ENCODE measurements at places on chromosomes 5 and 9. TPM values are rescaled to one million over a fixed set of nuclear protein-coding genes. Genes with fewer than 3 reads are reported as not detected.

DNA sequence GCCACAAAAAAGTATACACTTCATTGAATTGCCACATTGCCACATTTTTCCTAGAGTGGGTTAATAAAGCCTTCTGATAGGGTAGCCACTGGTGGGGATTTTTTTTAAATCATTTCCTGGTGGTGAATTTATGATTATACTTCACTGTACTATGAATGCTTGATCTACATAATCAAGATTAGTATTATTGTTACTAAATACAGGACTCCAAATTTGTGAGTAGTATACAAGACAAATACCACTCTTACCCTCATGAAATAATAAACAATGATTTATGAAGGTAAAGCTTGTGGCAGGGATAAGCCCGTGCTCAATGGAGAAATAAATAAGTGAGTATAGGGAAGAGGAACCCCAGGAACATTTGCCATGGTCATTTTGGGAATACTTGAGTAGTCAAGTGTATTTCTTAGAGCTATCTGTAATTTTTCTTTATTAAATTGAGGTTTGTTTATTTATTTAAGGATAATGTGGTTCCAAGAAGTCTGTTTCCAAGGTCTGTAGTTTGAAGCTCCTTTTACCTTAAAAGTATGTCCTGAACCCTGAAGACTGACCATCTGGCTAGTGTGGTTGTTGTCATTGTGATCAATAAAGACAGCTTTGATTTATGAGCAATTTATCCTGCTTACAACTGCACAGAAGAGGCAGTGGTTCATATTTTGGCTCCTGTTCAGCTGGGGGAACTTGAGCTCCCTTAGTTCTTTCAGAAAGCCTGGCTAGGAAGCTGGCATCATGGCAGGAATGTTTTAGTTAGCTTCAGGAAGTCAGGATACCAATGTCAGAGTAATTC lies 118.6 kb downstream of the ZSWIM6 start:
- no peak for DNase-seq

GRCh38 chr9:126449725-126450667 lies 123.4 kb downstream of the MVB12B start:
- no peak for DNase-seq

GRCh38 chr9:117746263-117746662 lies 42.1 kb downstream of the TLR4 start:
- DNase-seq: no peak

DNA sequence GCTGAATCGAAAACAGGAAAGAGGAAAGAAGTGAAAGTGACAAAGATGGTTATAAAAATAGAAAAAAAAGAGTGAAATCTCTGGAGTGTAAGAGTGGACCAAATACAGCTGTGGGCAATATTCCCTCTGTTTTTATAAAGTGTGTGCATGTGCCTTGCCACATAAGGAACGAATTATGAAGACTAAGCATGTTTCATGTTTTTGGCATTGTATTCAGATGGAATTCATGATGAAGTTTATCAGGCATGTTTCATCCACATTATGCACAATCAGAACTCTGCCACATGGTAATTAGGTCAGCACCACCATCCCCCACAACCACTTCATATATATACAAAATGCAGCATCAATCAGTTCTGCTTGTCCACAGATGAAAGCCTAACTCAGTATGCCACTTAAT lies 348.0 kb downstream of the ZNF608 start:
- DNase-seq: no peak

- DNase-seq: no peak
These were observed 43.2 kb downstream of the PTGES start for GRCh38 chr9:129709438-129710168.

The DMRT2 gene
- total RNA-seq: 0.93 TPM

The ADAMTS2 gene
- total RNA-seq: 5.2 TPM

The PCDHA10 gene
- total RNA-seq: 5.5 TPM

Measured in H1 (cell line).